Uterus (tissue), 4 donors: ENCODE measurements at places on chromosomes 12 and 14. TPM values are rescaled to one million over a fixed set of nuclear protein-coding genes. Genes with fewer than 3 reads are reported as not detected.

GRCh38 chr12:54294152-54294952 lies 6.5 kb downstream of the NFE2 start:
- peak; percentile 32 for DNase-seq

GRCh38 chr14:92397953-92398564 lies 75.1 kb downstream of the SLC24A4 start:
- DNase-seq, result no peak

- DNase-seq, result no peak
Measured at GRCh38 chr12:87317302-87317701, 711.9 kb downstream of the C12orf50 start.

DNA sequence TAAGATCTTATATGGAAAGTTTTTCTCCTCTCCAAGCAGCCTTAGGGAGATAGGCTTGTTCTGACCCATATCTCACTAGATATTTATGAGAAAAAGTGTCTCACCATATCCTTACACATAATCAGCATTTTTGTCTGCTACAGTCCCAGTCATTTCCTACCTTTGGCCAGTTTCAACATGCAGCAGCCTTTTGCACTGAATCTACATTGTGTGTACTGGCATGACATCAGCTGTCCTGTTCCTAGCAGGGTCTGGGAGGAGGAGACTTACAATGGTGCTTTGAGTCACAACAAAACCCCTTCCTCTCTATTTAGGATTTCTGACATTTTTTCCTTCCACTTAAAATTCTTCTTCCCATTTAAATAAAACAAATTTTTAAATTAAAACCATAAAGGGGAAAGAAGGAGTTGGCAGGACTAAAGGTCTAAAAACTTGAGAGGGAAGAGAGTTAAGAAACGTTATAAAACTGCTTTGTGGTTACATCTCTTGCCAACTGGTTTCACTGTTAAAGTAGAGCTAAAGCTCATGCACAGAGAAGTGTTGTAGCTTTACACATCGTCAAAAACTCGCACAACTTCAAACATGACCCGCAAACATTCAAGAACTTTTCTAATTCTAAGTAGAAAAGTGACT lies 53.3 kb upstream of the CERS5 start:
- DNase-seq, result no peak

- no peak for DNase-seq
Measured at GRCh38 chr12:112401903-112402498, 7.4 kb downstream of the RPL6 start.

- DNase-seq, result no peak
Measured at GRCh38 chr12:2813214-2814185, 1.0 kb downstream of the ITFG2 start.

- no peak for DNase-seq
Measured at GRCh38 chr12:24754690-24755638, 193.9 kb downstream of the BCAT1 start.

- no peak for DNase-seq
Measured at GRCh38 chr14:22715186-22715812, 51.2 kb upstream of the OXA1L start.

- DNase-seq, result no peak
Measured at GRCh38 chr12:5034603-5035002, 9.1 kb upstream of the KCNA5 start.

Gene FGF23
- total RNA-seq, result not detected

Gene NPFF
- total RNA-seq, result not detected
